ENCODE measurements at places on chromosomes 13 and 19. TPM values are rescaled to one million over a fixed set of nuclear protein-coding genes. Genes with fewer than 3 reads are reported as not detected.

DNA sequence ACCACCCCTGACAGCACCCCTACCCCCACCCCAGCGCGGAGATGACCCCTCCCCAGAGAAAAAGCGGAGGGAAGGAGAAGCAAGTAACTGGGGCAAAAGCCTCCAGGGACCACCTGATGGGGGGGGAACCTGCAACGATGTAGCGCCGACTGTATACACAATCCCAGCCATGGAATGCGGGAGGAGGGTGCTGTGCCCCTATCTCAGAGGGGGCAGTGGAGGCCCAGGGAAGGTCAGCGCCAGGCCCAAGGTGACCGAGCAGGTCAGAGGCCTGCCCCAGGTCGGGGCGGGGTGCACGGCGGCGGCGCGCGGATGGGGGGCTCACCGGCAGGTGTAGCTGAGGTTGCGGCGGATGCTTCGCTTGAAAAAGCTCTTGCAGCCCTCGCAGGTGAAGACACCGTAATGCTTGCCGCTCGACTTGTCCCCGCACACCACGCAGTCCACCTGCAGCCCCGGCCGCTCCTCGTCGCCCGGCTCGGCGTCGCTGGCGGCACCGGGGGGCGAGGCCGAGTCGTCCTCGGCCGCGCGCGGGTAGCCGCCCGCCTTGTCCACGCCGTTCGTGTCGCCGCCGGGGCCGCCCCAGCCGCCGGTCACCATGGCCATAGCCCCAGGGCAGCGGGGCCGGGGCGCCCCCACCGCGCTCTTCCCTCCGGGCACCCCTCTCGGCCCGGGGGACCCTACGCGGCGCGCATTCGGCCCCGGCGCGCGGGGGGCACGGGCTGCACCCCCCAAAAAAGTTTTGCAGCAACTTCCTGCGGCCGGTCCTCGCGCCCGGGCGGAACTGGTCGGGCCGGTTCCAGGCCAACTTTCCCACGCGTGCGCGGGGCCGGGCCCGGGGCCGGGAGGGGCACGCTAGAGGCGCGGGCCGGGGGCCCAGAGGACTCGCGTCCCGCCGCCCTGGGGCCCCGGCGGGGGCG, 843 bp downstream of the NR2F6 start:
- DNase-seq = peak; percentile 71

DNA sequence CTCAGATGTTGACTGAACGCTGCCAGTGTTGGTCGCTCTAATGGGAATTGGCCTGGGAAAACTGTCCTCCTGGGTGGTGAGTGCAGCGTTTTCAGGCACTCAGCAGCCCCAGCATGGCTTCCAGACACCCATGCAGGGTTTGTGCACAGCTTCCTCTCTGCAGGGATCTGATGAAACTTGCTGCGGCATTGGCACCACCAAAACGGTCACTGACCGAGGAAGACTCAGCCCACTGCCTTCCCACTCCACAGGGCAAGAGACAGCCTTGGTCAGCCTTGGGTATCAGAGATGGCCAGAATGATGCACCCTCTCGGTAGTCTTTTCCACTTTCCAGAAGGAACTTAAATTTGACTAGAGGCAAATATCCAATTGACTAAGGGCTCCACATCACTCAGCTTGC, 398.9 kb downstream of the IRS2 start:
- no peak for DNase-seq

- no peak for DNase-seq
Measured at GRCh38 chr13:44967704-44968433, 21.4 kb downstream of the NUFIP1 start.

DNA sequence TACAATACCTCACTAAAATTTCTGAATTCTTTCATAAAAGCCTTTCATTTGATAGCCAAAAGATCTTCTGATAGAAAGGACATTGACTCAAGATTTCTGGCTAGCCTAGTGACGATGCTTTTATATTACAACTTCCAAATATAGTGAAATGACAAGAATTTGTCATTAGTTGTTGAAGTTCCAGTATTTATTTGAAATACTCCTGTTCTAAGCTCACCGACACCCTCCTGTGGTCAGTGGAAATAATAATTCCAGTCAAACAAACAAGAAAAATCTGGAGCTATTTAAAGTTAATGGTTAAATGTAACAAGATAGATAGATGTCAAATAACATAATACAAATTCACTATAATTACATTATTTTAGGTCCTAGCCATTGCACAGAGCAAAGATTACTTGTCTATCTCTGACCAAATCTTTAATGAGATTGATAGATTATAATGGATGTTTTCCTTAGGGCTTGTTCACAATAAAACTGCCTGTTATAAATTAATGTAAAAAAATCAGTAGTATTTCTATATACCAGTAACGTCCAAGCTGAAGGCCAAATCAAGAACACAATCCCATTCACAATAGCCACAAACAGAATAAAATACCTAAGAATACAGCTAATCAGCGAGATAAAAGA, 195.5 kb downstream of the RGCC start:
- no peak for DNase-seq

DNA sequence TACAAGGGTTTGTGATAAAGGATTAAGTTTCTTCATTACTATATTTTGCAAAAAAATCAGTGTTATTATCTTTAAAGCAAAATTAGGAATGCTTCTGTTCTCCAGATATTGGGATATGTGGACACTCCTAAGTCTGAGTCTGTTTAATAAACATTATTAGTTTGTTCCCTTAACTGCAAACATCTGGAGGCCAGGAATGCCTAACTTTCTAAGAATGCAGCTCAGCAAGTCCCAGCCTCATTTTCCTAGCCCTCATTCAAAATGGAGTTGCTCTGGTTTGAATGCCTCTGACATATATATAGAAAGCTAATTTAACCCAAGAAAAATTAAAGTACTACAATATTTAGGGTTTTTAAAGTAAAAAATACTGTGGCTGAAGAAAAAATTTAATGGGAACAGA, 33.6 kb upstream of the EDNRB start:
- DNase-seq = no peak

DNA sequence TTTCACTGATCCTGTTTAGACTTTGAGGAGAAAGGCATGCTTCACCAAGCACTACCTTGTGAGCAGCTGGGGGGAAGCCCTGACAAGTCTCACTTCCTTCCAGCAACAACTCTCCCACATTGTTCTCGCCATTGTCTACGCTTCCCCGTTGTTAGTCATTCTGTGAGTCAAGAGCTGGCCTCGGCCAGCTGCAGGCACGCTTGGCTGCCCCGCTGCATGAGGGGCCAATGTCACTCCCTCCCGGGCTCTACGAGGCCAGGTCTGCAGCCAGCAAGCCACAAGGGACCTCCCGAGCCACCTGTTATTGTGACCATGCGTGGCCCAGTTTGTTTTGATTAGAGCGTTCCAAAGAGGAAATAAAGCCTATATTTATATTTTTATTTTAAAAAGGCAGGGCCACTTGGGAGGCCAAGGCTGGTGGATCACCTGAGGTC, 220.9 kb downstream of the FOXO1 start:
- DNase-seq = no peak

DNA sequence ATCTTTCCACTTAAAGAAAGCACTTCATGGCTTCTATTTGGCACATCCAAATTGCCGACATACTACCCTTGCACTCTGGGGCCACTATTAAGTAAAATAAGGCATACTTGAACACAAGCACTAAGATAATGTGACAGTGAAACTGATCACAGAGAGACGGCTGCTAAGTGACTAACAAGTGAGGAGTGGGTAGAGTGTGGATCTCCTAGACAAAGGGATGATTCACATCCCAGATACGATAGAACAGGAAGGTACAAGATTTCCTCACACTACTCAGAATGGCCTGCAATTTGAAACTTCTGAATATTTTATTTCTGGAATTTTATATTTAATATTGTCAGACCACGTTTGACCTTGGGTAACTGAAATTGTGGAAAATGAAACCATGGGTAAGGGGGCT, 1721.8 kb upstream of the SPRY2 start:
- DNase-seq = no peak

DNA sequence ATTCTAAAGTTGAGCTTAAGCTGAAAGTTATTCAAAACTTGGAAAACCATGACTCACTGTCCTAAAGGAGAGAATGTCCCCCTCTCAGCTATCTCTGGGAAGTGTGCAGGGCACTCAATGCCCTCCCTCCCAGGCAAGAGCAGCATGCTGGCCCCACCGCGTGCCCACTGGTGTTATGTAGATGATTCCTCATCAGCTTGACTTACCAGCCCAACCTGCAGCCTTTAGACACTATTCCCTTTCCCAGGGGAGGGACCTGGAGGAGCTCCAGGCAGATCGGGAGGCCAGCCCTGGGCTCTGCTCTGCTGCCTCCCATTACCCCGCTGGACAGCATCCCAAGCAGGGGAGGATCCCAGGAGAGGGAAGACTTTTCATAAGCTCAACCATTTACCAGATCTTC, 124.6 kb downstream of the FGF14 start:
- no peak for DNase-seq

- no peak for DNase-seq
Measured at GRCh38 chr13:103373916-103374315, 307.7 kb upstream of the SLC10A2 start.

The KLK12 gene
- total RNA-seq = not detected

The CEACAM4 gene
- total RNA-seq = 1.9 TPM

The ELANE gene
- 2.1 TPM for total RNA-seq
